ENCODE measurements at places on chromosomes 16 and 17.

GRCh38 chr17:73192206-73192893 is 505 bp upstream of the COG1 start:
- no peak for DNase-seq

- no peak for DNase-seq
Observed at GRCh38 chr16:31714903-31715504, 158.6 kb upstream of the ZNF267 start.

DNA sequence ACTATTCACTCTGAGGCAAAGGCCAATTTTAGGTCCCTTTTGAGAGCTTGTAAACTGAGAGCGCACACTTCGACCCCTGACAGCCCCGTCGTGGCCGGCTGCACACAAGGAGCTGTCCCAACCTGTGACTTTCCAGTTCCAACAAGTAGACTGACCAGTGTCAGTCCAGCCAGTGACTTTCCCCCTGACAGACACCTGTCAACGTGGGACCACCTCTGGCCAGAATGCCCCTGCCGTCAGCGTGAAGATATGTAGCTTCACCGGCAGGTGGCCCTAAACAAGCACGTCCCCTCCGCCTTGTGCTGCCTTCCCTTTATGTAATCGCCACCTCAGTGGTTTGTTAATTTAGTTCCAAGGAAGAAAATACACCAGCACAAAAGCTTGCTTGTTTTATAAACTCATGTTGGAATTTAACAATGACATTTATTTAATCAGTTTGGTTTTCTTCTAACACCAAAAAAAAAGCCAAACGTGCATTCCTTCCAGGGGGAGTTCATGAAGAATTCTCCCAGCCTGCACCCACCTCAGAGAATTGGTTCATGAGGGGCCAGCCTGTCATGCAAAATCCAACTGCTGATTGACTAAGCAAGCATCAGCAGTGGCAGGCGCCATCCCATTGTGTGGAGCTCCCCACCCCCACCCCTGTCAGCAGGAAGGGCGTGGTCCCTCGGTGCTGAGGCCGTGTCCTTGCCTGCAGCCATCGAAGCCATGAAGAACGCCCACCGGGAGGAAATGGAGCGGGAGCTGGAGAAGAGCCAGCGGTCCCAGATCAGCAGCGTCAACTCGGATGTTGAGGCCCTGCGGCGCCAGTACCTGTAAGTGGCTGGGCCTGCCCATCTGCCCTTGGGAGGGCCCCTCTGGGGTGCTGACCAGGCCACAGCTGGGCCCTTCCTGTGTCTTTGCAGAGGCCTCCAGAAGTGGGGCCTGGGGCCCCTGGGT is 33.9 kb downstream of the PLD6 start:
- no peak for DNase-seq

- DNase-seq, result no peak
Observed at GRCh38 chr16:84648595-84649510, 542 bp downstream of the KLHL36 start.

DNA sequence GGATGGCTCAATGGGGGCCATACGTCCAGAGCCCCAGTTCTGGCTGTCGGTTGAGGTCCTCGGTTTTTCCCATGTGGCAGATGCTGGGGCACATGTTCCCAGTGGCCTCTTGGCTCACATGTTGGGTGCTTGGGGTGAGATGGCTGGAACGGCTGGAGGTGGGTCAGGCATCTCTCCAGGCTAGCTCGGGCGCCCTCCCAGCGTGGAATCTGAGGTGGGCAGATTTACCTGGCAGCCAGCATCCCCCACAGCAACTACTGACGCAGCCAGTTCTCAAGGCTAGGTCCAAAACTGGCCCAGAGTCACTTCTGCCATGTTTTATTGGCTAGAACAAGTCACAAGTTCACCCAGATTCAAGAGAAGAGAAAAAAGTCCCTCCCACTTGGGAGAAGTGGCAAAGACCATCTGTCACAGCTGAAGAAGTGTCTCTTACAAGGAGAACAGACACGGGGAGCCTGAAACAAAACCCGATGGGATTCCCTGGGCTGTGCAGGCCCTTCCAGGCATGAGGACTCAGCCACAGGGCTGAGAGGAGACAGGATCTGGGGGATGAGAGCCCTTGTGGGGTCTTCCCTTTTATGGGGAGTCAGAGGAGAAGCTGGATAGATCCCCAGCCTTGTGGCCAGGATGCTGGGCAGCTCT is 15.2 kb downstream of the ACE start:
- DNase-seq, result no peak

DNA sequence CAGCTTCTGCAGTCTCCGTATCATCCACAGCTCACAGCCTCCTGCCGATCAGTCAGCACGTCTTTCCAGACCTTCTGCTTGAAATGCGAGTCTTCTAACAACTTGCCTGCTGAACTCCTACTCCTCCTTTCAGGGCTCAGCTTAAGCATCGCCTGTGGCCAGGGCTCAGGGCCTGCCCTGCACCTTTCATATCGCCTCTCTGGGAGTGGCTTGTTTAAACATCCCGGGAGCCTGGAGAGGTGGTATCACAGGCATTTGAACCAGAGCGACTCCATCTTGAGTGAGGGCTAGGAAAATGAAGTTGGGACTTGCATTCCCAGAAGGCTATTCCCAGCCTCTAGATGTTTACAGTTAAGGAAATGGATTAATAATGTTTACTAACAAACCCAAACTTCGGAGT is 13.9 kb upstream of the CYB561 start:
- DNase-seq, result no peak

DNA sequence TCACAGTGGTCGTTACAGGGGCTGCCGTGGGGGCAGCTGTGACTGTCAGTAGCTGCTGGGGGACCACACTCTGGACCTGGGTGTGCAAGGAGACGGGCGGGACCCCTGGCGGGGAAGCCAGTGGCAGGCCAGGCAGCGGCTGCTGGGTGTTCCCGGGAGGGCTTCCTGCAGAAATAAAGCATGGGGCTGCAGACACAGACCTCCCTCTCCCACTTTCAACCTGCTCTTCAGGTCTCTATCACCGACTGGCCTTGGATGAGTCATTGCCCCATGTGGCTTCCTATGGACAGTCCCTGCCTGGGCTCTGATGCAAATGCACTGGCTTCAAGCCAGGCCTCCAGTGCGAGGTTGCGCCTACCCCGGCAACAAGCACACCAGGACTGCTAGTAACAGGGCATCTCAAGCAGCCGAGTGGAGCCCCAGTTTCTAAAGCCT is 17.2 kb downstream of the SREBF1 start:
- DNase-seq, result no peak

GRCh38 chr16:2476345-2476720 is 1.4 kb downstream of the TBC1D24 start:
- DNase-seq, result no peak

DNA sequence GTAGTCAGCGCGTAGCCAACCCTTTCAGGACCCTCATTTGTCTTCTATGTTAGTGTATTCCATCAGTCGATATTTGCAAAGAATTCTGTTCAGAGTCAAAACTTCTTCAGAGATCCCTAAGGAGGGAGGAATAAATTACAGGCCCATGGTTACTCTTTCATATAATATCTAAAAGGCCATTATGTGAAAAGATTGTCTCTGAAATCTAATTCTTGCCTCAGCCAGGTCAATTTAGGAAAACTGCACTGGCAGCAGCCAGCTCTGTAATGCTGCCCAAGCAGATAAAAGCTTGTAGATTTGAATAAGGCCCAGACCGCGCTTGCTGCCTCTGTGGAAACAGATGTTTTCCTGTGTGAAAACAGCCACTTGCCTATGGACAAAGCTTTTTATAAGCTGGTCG is 379.8 kb downstream of the CNTNAP4 start:
- DNase-seq, result no peak
